ENCODE measurements at places on chromosomes 2 and 18.

GRCh38 chr2:88061295-88061694 lies 5.7 kb upstream of the KRCC1 start:
- DNase-seq = no peak

DNA sequence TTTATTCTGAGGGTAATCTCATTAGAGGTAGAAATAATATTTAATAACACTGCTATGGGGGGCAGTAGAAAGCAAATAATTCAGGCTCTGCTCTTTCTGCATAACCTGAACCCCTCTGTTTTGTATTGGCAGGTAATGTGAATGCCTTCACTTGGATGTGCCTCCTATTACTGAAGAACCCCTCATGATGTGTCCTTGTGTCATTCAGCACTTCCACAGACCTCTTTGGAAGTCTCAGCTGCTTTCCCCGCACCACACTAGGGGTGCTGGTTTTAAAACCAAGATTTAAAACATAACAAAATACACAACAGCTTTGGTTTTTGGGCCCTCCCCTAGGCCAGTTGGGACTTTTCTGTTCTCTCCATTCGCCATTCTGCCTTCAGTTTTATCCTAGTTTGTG lies 281.7 kb upstream of the MC4R start:
- DNase-seq = no peak

GRCh38 chr2:109700680-109701274 lies 86.6 kb downstream of the SOWAHC start:
- no peak for DNase-seq

DNA sequence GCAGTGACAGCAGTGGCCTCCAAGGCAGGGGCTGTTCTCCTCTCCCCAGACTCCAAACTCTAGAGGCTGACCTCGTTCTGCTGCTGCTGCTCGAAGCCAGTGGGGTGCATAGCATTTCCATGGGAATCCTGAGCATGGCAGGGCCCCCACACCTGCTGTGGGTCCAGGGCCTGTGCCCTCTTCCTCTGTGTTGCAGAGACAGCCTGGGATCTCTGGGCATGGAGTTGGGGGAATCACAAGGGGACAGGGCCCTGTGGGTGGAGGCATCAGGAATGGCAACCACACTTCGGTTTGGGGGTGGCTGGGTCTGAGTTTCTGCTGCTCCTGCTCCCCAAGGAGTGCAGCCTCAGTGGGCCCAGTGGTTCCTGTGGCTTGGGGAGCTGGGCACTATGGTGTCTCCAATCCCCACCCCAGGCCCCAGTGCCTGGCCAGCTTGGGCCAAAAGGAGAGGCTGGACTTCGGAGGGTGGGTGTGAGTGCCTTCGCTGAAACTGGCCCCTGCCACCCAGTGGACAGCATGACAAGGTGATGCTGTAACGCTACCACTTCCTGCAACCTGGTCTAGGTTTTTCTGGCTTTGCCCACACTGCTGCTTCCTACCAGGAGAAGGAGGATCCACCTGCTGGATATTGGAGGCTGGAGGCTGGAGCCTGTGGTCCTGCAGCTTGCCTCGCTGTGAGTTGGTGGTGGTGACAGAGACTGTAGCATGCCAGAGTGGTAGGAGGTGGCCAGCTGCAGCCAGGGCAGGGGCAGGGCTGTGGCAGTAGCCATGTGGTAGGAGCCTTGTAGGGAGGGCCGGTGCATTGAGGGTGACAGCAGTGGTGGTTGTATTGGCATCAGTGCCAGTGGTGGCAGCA lies 56.6 kb downstream of the SOWAHC start:
- DNase-seq = no peak

- peak; percentile 78 for DNase-seq
These were observed 21.6 kb downstream of the EPAS1 start for GRCh38 chr2:46318579-46319460.

- DNase-seq = no peak
These were observed 146.6 kb upstream of the ITGA6 start for GRCh38 chr2:172280571-172281361.

- no peak for DNase-seq
These were observed 11.1 kb downstream of the RAB3GAP1 start for GRCh38 chr2:135063210-135063609.

- DNase-seq = peak; percentile 77
These were observed 16.7 kb upstream of the ADI1 start for GRCh38 chr2:3535794-3536681.

DNA sequence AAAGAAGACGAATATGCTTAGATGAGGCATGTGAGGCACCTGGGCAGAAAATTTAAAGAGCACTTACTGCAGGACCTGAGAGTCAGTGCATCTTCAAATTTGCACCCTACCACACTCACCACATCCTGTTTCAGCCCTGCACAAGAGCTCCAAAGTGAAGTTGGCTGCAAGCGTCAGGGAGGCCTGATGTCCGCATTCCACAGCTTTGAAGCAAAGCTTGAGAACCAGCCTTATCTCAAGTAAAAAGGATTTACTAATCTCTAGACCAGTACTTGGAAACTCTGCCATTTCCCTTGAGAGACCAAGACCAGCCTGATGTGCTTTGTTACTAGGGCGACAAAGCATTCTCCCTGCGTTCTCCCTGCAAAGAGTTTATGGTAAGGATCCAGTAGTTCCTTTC lies 3.4 kb upstream of the ASNSD1 start:
- no peak for DNase-seq

DNA sequence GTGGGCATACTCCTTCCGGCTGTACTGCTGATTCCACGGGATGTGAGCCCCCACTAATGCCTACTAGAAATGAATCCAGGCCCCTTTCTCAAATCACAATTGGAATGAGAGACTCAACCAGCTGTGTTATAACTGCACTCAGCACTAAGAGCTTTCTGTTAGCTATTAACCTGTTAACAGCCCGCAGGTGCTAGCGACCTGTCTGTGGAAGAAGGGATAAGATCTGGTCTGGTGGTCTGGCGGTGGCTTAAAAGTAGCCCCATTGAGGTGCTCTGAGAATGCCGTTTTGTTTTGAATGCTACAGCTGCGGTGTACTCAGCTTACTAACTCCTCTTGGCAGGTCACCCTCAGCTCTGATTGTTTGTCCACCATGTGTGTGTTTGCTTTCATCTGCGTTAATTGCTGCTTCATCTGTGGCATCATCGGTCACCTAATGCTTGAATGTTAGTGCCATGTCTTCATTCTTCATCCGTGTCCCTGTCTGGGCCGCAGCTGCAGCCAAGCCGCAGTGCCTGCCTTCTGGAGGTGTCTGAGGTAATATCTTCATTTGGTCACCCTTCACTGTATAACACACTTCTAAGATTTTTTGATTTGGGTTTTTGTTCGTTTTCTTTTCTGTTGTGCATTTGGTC lies 16.3 kb downstream of the RAB12 start:
- DNase-seq = no peak

DNA sequence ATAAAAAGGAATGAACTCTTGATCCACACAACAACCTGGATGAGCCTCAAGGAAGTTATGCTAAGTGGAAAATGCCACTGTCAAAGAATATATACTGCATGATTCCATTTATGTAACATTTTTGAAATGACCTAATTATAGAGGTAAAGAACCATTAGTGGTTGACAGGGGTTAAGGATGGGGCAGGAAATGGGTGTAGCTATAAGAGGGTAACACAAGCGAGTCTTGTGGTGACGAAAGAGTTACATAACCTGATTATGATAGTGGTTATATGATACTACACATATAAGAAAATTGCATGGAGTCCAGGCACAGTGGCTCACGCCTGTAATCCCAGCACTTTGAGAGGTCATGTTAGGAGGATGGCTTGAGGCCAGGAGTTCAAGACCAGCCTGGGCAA lies 346.6 kb upstream of the PKDCC start:
- DNase-seq = peak; percentile 9

DNA sequence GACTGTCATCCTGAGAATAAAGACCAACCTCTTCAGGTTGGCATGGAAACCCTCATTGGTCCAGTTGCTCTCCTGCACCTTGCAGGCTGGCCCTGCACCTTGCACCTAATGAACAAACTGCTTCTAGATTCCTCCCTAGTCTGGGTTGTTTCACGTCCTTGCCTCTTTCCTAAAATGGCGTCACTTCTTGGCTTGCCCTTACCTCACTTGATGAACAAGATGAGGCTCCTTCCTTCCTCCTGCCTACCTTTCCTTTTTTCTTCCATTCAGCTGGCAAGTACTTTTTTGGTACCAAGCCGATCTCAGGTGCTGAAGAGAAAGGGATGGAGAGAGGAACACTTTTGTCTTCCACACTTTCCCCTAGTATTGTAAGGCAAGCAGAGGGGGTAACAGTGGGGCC lies 74.5 kb downstream of the MYCN start:
- DNase-seq = no peak

DNA sequence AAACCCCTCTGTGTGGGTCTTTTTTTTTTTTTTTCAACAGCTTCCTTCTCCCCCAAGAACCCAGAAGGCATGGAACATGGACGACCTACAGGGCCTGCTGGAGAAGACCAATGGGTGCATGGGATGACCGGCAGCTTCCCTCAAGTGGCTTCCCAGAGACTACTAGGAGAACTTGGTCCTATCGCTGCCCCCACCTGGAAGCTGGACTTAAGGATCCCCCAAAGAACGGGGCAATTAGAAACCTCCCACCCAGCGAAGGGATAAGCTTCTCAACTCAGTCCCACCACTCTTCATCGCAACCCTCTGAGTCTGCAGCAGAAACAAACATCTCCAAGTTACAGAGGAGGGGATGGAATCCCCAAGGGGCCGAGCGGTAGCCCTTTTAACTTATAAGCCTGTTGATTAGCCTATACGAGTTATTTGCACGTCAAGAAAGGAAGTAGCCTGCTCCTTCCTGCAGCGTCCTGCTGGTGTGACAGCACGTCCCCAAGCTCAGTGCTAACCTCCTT lies 1.4 kb downstream of the ACTR1B start:
- no peak for DNase-seq

DNA sequence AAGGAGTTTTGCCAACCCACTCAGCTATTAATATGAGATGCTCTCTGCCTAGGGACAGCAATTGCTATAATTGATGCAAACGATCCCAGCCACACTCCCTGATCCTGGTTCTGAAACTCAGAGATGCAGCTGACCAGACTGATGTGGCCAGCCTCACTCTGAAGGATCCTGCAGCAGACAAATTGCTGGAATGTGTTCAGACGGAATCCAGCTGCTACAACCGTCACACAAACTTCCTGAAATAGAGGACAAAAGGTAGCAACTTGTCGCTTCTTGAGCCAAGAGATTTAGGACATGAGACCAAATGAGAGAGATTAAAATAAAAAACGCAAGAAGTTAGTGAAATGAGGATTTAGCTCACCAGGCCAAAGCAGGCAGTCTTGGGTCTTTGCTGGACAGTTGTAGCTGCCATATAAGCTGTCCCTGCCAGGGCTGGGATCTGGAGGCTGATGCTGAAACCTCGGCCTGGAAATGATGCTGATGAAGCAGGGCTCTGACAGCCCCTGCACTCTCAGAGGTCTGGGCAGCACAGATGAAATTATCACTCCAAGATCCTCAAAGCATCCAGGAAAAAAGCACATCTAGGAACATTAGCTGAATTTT lies 8.3 kb upstream of the YWHAQ start:
- no peak for DNase-seq

DNA sequence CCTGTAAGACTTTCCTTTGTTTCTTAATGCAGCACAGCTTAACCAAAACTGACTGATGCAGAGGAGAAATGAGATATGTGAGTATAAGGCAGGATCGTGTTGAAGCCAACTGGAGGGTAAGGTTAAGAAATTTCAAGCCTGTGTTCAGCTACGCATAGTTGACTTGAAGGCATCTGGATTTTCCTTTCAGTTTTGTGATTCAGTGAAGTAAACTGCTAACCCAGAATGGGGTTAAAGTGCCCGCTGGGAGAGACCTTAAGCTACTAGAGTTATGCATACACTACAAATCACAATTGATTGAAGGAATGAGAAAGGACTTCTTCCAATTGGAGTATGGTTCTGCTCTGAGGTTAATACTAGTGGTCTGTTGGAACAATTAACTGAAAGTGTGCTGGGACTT lies 22.6 kb downstream of the THSD7B start:
- no peak for DNase-seq

- DNase-seq = no peak
These were observed 74.9 kb upstream of the DLX2 start for GRCh38 chr2:172177581-172177980.

DNA sequence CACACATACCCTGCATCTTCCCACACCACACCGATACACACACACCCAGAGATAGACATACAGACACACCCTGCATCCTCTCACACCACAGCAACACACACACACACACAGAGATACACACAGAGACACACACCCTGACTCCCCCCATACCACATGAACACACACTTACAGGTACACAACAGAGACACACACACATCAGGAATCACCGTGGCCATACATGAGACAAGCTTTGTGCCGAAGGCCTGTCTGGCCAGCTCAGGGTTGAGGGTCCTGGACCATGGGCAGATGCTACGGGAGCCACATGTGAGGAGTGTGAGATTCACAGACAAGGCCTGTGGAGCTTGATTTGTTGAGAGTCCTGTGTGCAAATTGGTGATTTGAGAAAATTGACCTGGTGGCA lies 15.6 kb downstream of the IMPA2 start:
- no peak for DNase-seq

- DNase-seq = no peak
These were observed 53.0 kb downstream of the POLR1A start for GRCh38 chr2:86052676-86053075.

GRCh38 chr2:85066006-85066740 lies 67.0 kb upstream of the TCF7L1 start:
- no peak for DNase-seq

DNA sequence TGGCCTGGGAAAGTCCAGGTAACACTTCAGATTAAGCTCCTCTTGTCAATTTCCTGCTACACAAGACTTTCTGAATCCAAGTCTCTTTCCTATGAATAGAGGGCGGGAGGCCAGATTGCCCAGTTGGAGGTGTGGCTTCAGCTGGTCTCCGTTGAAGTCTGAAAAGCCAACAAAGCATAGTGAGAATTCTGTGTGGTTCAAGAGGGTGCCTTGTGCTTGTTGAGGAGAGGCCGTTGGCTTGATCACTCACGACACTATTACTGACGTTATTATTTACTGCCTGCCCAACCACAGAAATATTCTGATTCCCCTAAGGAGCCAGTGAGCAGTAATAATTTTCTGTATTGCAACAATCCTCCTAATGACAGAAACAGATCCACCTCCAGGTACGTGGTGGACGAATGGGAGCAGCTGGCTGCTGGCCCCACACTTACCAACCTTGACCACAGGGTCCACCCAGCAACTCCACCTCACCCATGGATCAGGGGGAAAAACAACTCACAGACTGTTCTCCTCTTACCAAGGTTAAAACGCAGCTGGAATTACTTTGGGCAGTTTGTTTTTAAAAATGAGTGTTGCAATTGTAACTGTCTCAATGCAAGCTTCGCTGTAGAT lies 21.9 kb downstream of the NRP2 start:
- DNase-seq = no peak
